Fibroblast of skin of scalp (primary cell): ENCODE measurements at places on chromosomes 2 and 18.

- peak; percentile 44 for DNase-seq
Observed at GRCh38 chr18:13048061-13048595, 57.0 kb downstream of the CEP192 start.

DNA sequence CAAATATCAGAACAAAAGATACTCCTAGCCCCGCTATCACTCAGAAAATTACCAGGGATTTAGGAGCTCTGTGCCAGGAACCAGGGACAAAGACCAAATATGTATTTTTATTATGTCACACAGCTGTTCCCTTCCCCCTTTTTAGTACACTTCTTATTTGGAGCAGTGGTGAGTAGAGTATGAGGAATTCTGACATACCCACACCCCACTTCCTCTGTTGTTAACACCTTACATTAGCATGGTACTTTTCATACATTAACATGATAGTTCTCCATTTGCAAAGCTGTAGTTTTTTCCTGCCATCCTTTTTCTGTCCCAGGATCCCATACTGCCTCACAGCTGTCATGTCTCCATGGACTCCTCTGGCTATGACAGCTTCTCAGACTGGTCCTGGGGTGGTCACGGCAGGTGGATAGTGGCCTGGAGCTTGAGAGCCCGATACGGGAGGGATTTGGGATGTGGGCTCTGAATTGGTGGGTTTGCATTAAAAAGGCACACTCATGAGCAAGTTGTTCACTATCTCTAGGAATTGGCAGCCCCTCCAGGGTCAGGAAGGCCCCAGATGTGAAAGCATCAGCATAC lies 100.2 kb downstream of the SH3RF3 start:
- DNase-seq = no peak

DNA sequence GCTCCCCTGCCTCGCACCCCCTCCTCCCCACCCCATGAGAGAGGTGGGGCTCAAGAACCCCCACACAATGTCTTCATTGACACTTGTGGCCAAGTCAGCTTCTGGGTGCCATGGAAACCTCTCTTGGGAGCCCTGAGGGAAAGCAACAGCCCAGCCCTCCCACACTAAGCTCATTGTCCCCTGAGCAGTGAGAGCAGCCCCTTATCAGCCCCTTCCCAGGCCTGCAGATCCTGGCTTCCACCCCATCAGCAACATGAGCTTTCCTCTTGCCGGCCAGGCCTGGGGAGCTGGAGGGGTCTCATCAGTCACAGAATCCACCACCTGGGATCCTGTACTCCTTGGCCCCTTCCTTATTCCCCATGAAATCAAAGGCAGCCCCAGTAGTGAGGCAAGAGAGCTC lies 107.8 kb upstream of the ST3GAL5 start:
- peak; percentile 36 for DNase-seq

DNA sequence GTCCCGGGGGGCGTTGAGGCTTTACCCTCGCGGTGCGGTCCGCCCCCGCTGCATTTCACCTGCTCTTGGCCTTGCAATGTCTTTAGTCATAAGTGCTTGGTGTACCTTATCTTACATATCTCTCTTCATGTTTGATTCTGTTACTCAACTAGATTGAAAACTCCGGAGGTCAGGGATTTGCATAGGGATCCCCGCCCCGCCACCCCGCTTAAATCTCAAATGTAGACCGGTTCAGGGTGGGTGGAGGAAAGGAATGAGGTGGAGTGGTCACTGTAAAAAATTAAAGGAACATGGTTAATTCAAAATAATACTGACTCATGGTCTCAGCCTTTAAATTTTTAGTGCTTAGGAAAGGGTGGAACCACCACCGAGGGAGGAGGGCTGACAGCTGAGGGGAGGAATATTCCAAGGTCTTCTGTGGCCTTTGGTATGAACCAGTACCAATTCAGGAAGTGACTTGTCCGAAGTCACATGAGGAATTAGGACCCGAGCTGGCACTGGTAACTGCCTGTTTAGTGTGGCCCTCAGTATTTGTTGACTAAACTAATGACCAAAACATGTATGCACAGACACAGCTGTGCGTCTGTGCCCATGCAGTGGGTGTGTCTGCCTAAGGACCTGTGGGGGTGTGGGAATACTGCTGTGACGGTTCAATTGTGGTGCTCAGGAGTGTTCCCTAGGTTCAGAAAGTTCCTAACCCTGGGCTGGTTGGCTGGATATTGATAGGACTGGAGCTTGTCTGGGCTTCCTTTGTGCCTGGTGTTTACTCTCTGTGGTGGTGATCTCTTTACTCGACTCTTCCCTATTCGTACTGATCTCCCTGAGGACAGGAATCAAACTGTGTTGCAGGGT lies 1.0 kb downstream of the PLEKHB2 start:
- peak; percentile 37 for DNase-seq

DNA sequence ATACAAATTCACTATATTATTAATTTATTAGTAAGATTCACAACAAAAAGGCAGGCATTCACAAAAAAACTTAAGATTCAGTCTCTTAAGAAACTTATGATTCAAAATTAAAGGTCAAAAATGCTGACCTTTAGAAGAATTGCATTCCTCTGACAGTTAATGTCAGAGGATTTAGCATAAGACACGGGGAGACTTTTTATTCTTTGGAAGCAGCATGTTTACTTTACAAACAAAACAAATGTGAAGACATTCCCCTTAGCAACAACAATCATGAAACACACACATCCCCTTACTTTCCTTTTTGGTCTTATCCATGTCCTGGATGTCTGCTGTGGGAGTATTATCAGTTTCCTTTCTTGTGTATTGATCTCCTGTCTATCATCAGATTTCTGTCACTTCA lies 117.1 kb downstream of the RAD51AP2 start:
- peak; percentile 14 for DNase-seq

DNA sequence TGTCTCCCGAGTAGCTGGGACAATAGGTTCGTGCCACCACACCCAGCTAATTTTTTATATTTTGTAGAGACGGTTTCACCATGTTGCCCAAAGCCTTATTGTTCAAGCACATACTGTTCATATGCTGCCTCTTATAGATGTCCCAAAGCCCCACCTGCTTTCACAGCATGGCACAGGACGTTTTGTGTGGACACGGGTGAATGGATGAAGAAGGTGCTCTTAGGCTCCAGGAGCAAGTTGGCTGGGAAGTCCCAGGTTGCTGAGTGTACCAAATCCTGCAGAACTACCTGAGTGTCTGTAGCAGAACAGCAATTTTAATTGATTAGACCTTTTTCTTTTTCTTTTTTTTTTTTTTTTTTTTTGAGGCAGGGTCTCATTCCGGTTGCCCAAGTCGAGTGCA lies 10.5 kb upstream of the SAG start:
- no peak for DNase-seq

GRCh38 chr2:67848551-67849285 lies 214.1 kb downstream of the C1D start:
- DNase-seq = no peak

DNA sequence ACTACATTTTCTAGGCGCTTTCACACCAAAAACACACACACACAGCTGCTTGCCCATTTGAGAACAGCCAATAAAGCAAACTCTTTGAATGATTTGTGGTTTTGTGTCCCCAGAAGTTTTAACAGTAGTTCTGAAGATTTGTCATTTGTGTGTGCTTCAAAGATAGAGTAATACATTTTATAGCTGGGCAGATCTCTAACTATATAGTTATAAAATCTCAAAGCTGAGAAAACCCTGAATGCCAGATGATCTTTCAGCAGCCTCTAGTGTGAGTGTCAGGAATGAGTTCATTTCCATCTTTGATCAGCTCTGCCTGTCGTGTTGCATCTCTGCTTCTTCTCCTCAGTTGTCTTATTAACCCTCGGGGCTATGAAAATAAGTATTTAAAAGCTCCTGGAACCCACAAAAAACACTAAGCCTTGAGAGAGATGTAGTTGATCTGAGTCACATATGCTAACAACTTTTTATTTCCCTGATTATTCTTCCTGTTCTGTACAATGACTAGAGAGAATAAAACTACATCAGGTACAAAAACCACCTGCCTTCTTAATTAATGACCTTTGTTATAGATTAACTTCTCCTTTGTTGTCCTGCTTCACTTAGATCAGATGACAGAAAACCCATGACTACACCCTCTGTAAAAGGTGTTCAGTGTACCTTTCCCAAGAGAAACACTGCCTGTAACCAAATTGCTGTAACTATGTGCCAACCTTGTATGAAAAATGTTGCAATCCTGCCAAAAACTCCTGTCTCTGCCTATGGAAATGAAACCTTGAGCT lies 30.0 kb upstream of the SLC3A1 start:
- DNase-seq = no peak

- no peak for DNase-seq
Observed at GRCh38 chr18:22265838-22266237, 96.4 kb downstream of the GATA6 start.

DNA sequence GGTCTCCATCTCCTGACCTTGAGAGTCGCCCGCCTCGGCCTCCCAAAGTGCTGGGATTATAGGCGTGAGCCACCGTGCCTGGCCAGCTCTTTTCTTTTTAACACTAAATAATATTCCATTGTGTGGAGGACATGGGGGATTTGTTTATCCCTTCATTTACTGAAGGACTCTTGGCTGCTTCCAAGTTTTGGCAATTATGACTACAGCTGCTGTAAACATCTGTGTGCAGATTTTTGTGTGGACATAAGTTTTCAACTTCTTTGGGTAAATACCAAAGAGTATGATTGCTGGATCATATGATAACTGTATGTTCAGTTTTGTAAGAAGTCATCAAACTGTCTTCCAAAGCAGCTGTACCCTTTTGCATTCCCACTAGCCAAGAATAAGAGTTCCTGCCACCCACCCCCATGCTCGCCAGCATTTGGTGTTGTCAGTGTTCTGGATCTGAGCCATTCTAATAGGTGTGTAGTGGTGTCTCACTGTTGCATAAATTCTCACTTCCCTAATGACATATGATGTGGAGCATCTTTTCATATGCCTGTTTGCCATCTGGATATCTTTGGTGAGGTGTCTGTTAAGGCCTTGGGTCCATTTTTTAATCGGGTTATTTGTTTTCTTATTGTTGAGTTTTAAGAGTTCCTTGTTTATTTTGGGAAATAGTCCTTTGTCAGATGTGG lies 52.2 kb downstream of the TNFRSF11A start:
- DNase-seq = no peak

DNA sequence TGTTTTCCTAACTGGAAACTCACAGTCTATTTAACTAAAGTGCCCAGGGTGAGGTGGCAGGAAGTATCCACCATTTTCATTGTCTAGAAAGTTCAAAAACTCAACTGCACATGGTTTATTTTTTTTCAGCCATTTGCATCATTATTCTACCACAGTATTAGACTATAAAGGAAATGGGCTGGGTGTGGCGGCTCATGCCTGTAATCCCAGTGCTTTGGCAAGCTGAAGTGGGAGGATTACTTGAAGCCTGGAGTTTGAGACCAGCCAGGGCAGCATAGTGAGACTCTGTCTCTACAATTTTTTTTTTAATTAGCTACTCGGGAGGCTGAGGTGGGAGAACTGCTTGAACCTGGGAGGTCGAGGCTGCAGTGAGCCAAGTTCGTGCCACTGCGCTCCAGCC lies 213.8 kb downstream of the MYO3B start:
- DNase-seq = no peak

DNA sequence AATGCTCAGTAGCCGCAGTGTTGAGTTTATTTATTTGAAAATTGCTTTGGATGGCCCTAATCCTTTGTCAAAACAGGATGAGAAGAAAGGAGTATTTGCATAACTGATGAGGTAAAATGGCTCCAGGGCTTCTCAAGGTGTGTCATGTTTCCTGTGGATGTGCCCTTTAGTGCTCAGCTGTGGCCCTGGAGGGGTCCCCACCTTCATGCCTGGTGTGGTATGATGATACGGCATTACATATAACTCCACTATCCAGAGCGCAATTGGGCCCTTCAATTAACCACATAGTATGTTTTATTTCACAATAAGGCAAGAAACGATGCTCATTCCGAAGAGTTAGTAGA lies 39.8 kb upstream of the TMEM178A start:
- DNase-seq = no peak

- DNase-seq = peak; percentile 83
Observed at GRCh38 chr2:33321236-33321771, 155.1 kb upstream of the RASGRP3 start.

DNA sequence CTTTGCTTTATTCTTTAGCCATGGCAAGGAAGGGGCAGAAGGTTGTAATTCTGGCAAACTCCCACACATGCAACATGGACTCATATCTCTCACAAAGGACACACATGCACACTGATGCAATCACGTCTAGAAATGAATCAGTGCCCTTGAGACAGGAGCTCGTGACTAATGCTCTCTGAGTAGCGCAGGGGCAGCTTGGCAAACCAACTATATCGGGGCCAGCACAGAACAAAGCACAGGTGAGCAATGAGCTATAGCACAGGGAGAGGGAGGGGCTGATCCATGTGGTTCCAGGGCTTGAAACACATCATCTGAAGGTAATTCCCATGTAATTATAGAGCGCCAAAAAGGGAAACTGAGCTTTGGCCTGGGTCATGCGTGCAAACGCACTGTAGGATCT lies 165.2 kb upstream of the KLF7 start:
- peak; percentile 97 for DNase-seq

GRCh38 chr18:75154259-75154658 lies 54.7 kb downstream of the PTGR3 start:
- no peak for DNase-seq

DNA sequence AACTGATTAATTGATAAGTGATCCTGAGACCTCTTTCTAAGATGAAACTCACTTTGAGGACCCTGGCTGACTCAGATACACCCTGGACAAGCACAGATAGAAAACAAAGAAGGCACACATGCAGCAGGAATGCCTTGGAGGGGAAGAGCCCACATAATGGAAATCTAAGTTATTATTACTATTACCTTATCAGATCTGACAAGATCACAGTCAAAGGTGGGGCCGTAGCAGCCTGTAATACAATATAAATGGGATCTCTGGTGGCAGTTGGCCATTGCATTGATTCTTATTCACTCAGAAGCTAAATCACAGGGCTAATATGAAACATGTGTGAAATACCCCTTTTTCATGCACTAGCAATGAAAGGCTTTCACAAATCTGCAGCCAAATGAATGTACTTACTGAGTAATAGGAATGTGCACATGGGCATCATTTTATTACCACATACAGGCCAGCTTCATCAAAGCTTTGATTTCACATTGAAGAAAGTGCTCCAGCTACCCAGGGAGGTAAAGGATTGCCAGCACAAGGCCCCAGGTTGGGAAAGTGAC lies 84.0 kb downstream of the ZBTB7C start:
- peak; percentile 41 for DNase-seq

DNA sequence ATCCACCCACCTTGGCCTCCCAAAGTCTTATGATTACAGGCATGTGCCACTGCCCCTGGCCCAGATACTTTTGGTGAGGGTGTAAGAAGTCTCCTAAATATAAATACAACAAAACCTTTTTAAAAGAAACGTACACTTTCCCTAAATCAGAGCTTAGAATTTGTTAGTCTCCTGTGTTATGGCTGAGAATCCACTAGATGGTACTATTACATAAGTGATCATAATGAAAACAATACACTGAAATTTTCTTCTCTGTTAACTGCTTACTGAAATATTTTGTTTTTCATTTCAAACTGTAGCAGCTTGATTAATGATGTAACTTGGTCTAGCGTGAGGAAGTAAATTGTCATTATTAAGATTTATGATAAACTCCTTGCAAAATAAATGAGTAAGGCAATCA lies 74.8 kb upstream of the FAM98A start:
- DNase-seq = peak; percentile 19

DNA sequence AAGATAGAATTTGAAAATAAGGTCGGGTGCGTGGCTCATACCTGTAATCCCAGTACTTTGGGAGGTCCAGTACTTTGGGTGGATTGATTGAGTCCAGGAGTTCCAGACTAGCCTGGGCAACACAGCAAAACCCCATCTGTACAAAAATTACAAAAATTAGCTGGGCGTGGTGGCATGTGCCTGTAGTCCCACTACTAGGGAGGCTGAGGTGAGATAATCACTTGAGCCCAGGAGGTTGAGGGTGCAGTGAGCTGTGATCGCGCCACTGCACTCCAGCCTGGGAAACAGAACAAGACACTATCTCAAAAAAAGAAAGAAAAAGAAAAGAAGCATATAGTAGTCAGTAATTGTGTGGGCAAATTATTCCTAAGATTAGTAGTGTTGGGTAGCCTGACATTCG lies 194.2 kb upstream of the ALPP start:
- DNase-seq = no peak
